Iris pigment epithelial cell (primary cell): ENCODE measurements at places on chromosomes 7 and 10.
A peak's percentile ranks its signal among the peaks of the same experiment; 100 is the strongest.

DNA sequence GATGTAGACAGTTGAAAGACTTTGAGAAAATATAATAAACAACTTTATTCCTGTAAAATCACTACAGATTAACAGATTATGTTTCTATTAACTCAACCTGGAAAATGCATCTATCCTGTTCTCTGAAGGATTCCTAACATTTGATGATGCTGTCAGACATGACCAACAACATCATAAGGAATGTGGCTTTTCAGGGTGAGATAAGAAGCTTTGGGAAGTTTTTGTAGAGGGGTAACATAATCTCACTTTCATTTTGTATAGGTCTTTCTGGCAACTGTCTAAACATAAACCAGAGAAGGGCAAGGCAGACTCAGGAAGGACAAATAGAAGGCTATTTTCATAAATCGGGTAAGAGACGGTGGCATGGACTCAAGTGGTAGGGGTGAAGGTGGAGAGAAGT lies 112.2 kb downstream of the TES start:
- peak; percentile 44 for DNase-seq

GRCh38 chr10:1410469-1411395 lies 326.6 kb downstream of the ADARB2 start:
- no peak for DNase-seq

DNA sequence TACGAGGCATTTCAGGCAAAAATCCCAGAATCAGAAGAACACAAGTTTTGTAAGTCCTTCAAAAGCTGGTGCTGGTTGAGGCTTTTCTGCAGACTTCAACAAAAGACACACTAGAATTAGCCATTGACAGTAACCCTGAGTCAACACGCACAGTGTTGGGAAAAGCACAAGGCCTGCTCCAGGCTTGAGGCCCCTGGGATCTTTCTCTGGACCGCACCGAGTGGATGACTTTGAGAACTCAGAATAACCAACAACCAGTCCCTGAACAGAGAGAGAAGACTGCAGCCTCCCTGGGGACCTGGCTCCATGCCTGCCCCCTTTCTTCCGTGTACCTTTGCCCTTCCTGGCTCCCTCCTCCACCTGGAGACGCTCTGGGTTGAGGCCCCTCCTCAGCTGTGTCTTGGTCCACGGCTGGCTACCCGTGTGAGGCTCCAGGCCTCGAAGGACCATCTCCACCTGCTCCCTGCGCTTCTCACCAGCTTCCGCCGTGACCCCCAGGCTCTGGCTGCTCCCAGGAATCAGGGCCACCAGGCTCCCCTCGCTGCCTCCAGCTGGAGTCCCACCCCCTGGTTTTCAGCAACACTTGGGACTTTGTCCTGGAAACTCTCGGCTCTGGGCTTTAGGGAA lies 28.4 kb downstream of the DIP2C start:
- no peak for DNase-seq

DNA sequence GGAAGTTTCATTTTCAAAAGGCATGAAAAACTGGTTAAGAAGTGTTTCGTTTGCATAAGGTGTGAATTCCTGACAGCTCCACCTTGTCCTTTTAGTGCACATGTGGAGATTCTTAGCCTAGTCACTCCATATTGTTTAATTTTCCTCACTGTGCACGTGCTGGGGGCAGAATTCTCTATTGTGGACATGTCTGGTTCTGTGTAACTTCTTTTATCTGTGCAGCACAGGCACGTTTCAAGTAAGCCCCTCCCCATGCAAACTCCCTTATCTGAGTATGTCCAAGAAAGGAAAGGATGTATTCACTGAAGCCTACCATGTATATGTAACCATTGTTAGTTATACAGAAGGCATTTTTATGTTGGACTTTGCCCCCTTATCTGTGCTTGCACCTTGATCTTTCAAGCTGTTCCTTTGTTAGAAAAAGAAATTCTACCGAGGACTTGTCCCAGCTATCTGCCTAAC lies 1346.3 kb downstream of the REEP3 start:
- DNase-seq: no peak

DNA sequence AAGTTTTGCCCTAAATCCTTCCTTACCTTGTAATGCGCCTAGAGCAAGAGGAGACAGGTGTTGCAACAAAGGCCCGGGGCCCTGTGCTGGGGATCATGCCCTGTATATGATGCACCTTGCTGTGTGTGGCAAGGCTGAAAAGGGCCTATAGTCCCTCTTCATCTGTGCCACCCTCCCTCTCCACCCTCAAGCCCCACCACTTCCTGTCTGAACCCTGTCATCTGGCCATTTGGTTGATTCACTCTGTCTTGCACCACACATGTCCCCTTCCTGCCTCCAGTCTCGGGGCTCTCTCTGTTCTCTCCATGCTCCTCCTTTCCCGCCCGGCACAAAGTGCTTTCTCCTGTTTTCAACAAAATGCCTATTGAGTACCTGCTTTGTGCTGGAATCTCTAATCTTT lies 11.5 kb upstream of the MALSU1 start:
- DNase-seq: no peak
